Left lung (tissue), 14 donors: ENCODE measurements at places on chromosomes 6 and 20.

GRCh38 chr20:50498071-50498776 is 12.0 kb upstream of the PTPN1 start:
- no peak for DNase-seq

GRCh38 chr6:21772884-21773575 is 179.5 kb downstream of the SOX4 start:
- DNase-seq = no peak

DNA sequence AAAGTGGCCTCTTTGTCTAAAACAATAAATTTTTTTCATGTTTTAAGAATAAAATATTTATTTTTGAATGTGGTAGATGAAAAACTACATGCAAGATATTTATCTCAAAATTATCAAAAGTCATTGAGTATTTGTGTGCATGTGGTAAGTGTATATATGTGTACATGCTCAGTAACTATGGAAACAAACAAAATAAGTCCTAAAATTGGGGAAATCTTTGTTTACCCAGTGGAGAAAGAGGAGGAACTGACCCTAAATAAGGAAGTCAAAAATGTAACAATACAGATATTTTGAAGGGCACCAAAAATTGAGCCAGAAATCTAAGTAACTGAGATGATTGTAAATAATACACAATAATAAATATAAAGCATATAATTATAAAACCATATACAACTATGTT is 639.2 kb downstream of the MAFB start:
- no peak for DNase-seq

DNA sequence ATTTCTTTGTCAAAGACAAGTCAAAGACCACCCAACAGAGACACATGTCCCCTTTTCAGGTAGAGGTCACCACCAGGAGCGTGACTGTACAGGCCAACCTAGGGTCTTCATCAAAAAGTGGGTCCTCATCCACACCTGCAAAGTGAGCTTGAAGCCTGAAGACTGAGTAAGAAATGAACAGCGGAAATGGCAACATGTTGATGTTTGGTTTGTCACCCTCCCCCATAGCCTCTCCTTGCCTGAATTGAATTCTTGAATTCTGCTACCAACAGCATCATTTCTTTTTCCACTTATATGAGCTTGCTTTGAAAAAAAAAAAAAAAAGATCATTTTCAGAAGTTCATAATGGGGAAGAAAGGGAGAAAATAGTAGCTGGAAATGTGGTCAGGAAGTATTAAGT is 104.4 kb downstream of the NFATC2 start:
- DNase-seq = no peak

GRCh38 chr20:40689943-40690835 is 1.2 kb upstream of the MAFB start:
- DNase-seq = peak; percentile 94

DNA sequence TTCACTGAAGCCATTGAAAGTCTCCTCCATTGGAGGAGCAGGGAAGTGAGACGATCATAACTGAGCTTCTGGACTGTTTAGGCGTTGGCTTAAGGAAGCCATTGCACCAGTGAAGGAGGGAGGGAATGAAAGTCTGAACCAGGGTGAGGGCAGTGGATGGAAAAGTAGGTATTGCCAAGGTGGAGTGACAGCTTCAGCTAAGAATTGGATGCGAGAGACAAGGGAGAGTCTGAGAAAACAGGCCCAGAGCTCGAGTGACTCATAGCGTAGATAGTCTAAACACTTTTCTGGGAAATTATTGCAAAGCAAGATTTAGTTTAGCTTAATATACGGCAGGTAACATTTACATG is 4.5 kb downstream of the DSP start:
- no peak for DNase-seq

DNA sequence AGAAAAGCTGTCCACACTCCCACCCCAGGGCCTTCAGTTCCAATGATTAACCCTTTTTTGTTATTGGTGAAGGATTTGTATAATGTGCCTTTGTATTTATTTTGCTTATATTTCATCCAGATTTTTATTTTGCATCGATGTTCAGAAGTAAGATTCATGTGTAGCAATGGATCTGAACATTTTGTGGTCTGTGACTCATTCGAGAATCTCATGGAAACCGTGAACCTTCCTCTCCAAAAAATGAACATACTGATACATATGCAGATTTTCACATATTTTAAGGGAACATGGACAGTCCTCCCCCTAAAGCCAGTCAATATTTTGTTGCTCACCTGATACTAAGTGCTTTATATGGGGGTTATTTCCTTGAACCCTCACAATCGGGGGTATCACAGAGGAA is 421.8 kb upstream of the SOX4 start:
- DNase-seq = no peak

DNA sequence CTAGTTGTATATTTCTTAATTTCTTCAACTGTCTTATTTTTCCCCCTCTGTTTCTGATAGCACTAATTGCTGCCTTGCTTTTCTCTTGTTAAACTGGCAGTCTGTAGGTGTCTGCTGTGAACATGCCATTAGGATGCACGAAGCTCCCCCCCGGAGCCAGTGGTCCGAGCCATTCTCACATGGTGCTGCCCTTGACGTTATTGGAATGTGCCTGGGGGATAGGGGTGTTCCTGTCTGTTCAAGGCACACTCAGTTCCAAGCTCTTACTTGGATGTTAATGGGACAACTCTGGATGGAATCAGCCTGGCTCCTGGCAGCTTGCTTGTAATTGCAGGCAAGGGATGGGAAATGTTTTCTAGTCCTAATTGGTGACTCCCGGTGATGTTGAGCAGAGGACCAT is 68.4 kb downstream of the RREB1 start:
- no peak for DNase-seq

DNA sequence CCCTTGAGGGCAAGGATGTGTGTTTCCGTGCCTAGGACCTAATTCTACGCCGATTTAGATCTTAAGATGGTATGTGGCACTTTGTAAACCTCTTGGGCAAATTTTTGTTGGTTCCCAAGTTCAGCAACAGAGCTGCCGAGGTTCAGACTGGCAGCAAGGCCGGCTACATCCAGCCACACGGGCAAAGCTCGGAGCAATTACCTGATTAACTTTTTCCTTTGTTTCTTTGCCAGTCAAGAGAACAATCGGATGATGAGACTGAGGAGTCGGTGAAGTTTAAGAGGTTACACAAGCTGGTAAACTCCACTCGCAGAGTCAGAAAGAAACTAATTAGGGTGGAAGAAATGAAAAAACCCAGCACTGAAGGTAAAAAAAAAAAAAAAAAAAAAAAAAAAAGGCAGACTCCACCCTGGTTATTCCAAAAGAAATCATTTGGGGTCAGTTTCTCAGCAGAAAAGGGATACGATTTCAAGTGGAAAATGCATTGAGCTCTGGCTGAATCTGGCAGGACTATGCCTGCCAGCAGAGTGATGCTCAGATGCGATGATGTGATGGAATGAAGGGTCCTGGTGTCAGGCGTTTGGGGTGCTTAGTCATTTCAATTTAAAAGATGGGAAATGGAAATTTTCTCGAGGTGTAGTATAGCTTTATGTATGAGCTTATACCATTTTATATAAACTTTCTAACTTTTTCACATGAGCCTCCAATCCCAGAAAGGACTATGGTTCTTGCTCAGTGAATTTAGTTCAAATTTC is 171.6 kb downstream of the SASH1 start:
- no peak for DNase-seq

DNA sequence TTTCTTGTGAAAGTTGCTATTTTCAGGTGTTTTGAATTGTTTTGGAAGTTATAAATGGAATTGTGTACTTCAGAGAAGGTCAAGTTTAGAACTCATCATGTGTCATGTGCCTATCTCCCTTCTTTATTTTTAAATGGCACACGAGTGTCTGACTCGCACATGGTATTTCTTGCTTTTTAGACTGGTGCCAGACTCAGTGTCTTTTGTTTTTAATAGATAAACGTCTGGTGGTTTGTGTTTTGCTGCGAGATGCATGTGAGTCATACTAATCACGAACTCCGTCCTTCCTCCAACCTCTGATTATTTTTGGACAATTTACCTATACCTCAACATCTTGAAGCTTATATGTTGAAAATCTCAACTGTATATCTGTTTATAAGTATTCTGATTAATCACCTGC is 292.1 kb downstream of the CDKAL1 start:
- no peak for DNase-seq

- DNase-seq = no peak
Measured at GRCh38 chr6:158344534-158344933, 32.3 kb downstream of the TULP4 start.

GRCh38 chr20:57622579-57623381 is 2.6 kb upstream of the ZBP1 start:
- DNase-seq = no peak

DNA sequence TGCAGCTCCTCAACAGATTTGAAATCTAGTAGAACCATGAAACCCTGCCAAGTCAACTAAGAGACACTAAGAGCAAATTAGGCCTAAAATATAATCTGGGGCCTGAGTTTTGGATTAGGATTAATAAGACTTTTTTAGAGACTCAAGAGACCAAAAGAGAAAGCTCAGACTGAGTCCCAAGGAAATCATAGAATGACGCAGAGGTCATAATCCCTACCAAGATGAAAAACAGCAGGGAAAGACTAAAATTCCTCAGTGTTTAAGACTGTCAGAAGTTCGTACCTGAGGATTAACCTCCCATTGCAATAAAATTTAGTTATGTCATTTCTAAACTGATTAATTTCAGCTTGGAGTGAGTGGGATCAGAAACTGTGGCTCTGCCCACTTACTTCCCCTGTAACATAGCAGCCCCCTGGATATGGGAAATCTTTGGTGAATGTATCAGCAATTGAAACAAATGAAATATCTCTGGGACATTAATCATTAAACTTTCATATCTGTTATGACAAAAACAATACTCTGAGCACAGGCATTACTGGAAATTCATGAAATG is 200.3 kb downstream of the EDN1 start:
- no peak for DNase-seq
